ENCODE measurements at places on chromosomes 5 and 9. TPM values are rescaled to one million over a fixed set of nuclear protein-coding genes. Genes with fewer than 3 reads are reported as not detected.

The PCDHB3 gene
- 1.6 TPM for polyA plus RNA-seq

DNA sequence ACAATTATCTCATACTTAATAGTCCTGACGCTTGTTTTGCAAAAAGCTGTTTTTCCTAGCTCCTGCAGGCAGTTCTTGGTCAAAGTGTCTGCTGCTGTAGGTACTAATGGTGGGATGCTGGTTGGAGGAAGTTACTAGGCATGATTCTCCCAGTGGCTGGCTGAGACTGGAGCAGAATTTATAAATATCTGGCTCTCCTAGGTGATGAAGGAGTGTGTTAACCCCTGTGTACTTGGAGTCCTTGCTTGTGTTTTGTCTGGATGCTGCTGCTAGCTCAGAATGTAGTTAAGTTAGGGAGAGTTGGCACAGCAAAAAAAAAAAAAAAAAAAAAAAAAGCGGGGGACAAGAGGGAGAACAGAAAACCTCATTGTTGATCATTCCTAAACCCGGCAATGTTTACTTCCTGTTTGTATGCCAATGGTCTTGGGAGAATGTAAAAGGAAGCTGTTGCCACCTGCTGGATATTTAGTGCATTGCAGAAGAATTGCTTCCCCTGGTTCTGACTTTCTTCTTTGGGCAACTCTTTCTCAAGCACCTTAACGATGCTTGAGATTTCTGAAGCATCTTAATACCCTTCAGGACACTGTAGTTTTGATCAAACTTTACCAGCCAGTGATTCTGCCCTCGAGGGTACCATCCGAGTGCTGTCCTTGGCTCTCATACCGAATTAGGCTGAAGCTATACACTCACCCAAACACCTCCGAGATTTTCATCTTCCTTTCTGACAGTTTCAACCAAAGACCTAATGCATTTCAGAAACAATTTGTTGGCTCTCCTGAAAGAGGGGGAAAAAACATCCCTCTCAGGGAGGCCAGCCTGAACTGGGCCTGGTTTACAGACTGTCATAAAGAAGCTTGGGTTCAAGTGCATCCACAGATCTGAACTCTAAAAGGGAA is 71.7 kb upstream of the WWC1 start:
- peak; percentile 78 for DNase-seq

The CDH6 gene
- 3.7 TPM for polyA plus RNA-seq

GRCh38 chr5:58404734-58405133 is 55.2 kb downstream of the PLK2 start:
- no peak for DNase-seq

- DNase-seq: no peak
These were observed 51.5 kb downstream of the C9orf152 start for GRCh38 chr9:110156416-110156815.

Measured in muscle of arm (tissue), 14 donors.